ENCODE measurements at places on chromosomes 12 and 14.

DNA sequence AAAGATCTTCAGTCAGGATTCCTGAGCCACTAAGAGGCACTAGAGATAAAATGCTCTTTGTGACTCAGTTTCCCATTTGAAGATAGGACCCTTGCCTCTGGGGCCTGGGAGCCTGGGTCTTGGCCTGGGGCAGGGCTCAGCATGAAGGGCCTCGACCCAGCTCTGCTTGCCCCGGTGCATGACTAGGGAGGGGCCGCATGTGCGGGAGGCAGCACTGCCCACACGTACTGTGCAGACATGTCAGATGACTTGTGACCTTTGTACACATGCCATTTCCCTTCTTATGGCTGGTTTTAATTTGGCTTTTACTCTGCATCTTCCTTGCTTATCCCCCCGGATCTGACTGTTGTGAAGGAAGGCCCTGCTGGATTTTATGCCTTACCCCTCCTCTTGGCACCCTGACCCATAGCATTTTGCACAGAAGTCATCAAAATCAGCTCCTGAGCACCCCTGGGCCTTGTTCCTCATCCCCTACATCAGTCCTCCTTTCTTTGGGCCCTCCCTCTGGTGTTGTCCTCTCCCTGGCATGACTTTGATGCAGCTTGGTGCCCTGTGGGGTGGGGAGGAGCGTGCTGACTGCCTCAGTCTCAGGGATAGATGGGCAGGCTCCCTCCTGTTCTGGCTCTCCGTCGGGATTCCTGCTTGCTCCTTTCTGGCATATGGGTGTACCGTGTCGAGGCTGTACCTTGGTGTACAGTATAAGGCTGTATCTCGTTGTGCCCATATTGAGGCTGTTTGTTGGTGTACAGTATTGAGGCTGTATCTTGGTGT, 4.4 kb downstream of the CLSTN3 start:
- no peak for DNase-seq

DNA sequence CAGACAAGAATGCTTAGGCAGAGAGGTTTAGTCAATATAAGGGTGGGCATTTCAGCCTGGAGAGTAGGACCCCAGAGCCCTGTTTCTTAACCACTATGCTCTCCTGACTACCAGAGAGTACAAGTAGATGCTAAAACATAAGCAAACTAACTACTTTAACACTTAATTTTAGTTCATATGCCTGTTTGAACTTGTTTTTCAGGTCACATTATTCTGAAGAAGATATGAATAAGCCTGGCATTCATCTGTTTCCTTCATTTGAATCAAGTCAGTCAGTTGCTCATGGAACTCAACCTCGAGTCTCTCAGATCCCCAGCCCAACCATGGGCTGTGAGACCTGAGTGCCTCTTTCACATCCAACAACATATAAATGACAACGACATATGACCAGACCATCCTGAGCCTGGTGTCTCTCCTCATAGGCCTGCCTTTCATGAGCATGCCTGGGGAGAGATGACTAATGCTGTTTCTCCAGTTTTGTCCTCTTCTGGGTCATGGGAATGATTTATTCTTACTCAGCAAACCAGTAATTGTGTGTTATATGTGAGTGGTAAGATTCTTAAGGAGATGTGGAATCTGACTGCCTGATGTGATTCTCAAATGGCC, 251.1 kb upstream of the BTG1 start:
- DNase-seq, result no peak

DNA sequence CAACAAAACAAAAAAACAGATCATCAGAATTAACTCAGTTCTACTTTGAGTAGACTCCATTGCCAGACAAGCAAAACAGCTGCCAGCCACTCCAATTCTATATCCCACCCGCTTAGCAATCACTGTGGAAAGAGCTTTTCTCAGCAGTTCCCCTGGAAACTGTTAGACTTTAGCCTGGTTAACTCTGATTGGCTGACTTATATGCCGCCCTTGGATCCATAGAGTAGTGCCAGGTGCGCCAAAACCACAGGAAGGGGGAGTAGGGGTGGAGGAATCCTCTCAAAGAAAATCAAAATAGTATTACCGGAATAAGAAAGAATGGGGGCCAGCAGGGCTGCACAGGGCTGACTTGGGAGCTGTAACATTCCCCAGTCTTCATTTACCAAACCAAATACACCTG, 5.4 kb upstream of the EML5 start:
- DNase-seq, result no peak

- DNase-seq, result no peak
These were observed 103.4 kb upstream of the PKP2 start for GRCh38 chr12:33000016-33000415.

DNA sequence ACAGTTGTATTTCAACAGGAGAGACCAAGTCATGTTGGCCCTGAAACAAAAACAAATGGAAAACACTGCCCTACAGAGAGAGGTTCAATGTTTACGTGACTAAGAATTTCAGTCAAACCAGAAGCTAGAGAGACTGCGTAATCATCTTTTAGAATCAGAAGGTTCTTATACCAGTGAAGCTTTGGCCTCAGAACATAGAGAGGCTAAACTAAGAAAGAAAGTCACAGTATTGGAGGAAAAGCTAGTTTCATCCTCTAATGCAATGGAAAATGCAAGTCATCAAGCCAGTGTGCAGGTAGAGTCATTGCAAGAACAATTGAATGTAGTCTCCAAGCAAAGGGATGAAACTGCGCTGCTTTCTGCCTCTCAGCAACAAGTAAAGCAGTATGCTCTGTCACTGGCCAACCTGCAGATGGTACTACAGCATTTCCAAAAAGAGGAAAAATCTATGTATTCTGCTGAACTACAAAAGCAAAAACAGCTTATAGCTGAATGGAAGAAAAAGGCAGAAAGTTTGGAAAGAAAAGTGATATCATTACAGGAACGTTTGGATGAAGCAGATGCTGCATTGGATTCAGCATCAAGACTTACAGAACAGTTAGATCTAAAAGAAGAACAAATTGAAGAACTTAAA, 32.5 kb upstream of the NUAK1 start:
- DNase-seq, result no peak

DNA sequence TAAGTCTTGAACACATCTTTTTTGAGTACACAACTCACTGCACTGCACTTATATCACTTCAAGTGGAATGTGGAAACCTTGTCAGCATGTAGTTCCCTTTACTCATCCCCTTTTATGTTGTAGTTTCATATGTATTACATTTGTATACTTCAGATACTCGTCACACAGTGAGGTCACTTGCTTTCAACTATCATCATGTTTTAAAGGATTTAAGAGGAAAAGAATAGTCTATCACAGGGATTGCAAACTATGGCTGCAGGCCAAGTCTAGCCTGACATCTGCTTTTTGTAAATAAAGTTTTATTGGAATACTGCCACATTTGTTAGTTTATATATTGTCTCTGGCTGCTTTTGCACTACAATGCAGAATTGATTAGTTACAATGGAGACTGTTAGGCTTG, 24.3 kb downstream of the CNOT2 start:
- no peak for DNase-seq

GRCh38 chr12:41709012-41709411, 435.7 kb downstream of the GXYLT1 start:
- DNase-seq, result no peak

GRCh38 chr14:90715495-90715894, 100.7 kb downstream of the TTC7B start:
- DNase-seq, result no peak

GRCh38 chr14:67010602-67011001, 178.6 kb upstream of the GARIN2 start:
- DNase-seq, result no peak

DNA sequence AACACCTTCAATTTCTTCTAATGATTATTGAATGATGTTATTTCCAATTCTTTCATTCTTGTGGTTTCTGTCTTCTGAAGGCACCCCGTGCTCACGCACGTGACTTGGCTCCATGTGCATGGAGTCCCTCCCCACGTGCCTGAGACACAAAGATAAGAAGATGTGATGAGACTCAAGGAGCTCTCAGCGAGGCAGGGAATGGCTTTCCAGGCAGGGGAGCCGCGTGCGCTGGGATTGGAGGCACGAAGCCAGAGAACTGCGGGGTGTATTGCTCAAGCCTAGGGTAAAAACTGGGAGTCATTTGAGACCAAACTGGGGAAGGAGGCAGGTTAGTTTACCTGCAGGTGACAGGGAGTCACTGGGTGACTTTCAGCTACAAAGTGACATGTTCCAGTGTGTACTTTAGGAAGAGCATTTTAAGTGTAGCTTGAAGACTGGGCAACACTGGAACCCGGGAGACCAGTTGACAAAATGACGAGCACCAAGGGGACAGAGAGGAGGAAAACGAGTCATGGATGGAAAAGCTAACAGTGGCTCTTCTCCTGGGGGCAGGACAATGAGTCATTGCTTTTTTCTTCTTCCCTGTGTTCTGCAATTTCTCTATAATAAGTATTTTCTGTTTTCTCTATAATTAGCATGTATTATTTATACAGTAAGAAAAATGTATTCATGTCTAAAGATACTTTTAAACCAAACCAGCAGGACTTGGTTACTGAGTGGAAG, 311.7 kb upstream of the FKBP4 start:
- no peak for DNase-seq

- no peak for DNase-seq
These were observed 152.0 kb upstream of the AEBP2 start for GRCh38 chr12:19287302-19287701.

- DNase-seq, result no peak
These were observed 59.8 kb downstream of the FRMD6 start for GRCh38 chr14:51711505-51711904.

DNA sequence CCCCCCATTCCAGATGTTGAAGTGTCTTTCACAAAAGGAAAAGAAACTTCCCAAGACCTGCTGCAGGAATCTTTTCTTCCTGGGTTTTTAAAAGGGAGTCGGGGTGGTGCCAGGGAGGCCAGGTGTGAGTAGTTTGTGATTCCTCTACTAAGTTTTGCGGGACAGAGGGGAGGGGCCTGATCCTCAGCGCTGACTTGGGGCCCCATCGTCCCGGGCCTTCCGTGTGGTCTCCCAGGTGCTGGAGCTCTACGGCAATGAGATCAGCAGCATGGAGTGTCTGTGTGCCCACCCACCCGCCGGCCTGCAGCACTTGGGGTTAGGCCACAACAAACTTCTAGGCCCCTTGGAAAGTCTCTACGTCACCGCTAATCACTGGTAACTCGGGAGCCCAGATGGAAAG, 4.5 kb downstream of the LRRC43 start:
- DNase-seq, result no peak

- peak; percentile 34 for DNase-seq
These were observed 473.0 kb downstream of the DPF3 start for GRCh38 chr14:72420749-72421474.

DNA sequence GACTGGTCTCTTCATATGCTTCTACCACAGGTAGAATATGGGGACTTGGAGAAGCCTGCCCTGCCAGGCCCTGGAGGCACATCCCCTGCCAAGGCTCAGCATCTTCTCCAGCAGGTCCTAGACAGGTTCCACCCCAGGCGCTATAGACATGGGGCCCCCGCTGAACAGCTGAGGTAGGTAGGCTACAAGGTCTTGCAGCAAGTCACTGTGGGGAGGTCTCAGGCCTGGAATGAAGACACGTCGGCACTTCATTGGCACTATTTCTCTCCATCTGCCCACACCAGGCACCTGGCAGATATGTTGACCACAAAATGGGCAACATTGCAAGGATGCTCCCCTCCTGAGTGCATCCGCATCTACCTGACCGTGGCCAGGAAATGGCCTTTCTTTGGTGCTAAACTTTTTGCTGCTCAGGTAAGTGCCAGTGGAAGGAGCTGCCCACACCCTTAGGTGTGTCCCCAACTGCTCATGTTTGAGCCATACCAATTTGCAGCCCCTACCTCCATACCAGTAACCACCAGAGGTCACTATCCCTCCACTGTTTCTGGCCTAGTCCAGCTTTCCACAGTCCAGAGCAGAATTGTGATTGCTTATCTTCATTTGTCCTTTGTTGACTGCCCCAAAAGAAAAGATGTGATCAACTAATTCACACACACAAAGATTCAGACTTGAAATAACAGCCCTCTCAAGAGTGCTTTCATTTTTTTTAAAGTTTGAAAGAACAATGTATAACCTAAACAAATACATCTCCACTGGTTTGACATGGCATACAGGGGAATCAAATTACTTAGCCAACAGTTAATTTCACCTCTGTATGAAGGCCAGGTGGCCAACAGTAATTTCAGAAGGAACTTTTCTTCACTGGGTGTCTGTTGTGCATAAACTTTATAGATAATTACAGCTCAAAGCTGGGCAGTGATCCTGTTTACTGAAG, 16.1 kb downstream of the PIGH start:
- no peak for DNase-seq

GRCh38 chr12:65892841-65893251, 68.6 kb downstream of the HMGA2 start:
- DNase-seq, result no peak

GRCh38 chr12:52515319-52515646, 4.9 kb downstream of the KRT5 start:
- no peak for DNase-seq
